ENCODE measurements at places on chromosomes 6 and 20.

GRCh38 chr20:33781945-33782344 is 29.2 kb upstream of the CHMP4B start:
- DNase-seq, result no peak

DNA sequence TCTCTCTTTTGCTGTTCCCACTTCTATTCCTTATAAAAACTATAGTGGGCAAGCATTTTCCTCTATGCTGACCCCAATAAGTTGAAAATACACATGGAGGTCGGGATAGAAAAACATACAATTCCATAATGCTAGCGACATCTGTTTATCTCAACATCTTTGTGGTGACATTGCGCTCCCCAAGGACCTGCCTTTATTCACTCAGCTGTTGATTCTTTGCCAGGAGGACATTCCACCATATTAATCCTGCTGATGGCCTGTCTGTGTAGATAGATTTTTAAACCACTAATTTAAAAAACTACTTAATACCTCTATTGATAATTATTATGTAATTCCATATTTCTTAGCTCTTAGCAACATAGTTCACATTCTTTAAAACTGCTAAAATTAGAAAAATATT is 555.3 kb upstream of the MAP3K7 start:
- DNase-seq, result no peak

- DNase-seq, result no peak
These were observed 15.4 kb upstream of the TRIB3 start for GRCh38 chr20:364905-365794.

DNA sequence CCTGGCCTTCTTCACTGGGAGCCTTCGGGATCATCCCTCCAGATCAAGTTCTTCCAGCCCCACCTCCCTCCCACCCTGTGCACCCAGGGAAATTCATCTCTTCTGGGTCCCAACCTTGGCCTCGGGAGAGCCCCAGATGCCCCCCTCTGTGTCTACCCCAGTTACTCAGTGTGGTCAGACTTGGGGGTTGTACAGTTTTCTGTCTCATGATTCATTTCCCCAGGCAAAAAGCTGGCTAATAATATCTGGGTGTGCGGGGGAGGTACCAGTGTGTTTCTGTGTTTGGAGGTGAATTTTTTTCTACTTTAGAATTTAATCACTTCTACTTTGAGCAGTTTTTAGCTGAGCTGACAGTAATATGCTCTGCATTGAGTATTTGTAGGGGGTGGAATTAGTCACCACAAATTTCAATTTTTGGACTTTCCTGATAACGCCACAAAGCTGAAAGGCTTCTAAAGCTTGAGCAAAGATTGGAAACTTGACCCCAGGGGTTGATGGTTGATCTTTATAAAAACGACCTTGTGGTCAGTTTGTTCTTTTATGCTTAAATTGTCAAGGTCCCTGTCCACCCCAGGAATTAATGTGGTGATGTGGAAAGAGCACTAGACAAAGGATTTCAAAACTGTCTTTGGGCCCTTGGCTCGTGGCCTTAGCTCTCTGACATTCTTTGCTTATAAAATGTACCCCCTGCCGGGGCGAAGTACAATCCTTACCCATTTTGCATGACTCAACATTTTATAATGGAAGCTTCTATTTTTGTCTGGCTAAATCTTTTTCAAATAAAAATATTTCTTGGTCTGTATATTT is 284.7 kb upstream of the TAB2 start:
- peak; percentile 45 for DNase-seq

GRCh38 chr6:115796829-115797228 is 263.9 kb downstream of the FRK start:
- DNase-seq, result no peak

DNA sequence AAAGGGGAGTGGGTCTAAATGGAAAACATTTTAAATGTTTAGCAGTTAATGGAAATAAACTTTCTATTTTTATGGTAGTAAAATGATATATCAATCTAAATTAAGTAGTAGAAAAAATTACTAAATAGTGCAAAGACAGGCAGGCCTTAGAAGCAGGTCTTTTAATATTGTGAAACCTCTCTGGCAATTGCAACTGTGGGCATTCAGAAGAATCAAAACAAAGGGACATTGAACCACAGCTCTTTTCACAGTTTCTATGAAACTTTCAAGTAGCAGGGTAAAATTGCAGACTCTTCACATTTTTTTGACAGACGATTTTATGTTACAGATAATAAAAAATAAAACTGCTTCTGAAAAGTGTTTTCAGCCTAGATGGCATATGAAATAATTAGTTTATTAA is 533.7 kb downstream of the BCKDHB start:
- DNase-seq, result no peak

- DNase-seq, result no peak
These were observed 487.3 kb upstream of the JARID2 start for GRCh38 chr6:14758421-14759081.

- no peak for DNase-seq
These were observed 48.3 kb upstream of the PROKR2 start for GRCh38 chr20:5364997-5365597.

GRCh38 chr6:134849920-134850447 is 99.9 kb downstream of the ALDH8A1 start:
- DNase-seq, result no peak

DNA sequence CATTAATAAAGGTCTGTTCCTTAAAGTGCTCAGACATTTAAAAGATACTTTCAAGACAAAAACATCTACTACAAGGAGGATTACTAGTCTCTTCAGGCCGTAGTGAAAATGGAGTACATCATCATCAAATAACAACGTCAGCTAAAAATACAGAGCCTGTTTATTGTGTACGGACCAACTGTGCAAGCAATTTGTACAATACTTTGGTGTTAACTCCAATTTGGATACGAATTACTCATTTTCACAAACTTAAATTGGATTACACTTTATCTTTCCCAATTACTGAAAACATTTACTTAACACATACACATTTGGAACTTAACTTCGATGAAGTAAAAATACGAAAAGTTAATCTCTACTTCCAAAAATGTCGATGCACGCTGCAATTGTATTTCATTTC is 802 bp downstream of the CYP39A1 start:
- DNase-seq, result no peak

DNA sequence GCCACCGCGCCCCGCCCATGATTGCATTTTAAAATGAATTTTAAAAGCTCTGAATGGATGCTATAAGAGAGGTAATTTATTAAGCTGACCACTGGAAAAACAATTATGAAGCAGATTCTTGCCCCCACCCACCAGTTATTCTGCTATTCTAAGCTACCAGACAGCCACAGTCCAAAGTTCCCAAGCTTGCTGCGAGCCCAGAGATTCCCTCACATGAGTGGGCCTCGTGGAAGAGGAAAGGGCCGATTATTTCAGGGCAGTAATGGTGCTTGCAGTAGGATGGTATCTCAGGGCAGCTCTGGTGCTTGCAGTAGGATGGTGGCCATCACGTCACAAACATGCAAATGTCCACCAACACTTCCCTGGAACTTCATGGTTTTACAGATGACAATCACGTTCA is 56.7 kb downstream of the SLC22A23 start:
- no peak for DNase-seq

GRCh38 chr6:35079311-35080000 is 61.7 kb downstream of the TCP11 start:
- no peak for DNase-seq

DNA sequence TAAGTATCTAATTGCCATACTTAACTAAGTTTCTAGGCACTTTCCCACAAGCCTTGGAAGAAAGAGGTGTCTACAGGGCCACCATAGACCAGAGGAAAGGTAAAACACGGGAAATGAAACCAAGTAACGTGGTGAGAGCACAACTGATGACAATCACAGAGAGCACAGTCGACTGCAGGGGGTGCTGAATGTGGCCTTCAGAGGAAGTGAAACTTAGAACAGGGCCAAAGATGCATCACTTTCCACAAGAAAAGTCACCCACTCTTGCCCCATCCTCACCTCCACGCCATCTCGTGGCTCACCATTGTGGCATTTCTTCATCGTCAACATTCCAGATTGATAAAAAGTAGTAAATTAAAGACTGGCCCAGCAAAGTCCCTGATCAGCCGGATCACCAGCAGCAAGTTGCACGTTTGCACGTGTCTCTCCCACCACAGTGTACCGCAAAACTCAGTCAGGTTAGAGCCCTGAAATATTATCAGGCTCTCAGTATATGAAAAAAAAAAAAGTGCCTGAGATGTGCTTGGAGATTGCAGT is 31.4 kb downstream of the HIVEP2 start:
- no peak for DNase-seq

DNA sequence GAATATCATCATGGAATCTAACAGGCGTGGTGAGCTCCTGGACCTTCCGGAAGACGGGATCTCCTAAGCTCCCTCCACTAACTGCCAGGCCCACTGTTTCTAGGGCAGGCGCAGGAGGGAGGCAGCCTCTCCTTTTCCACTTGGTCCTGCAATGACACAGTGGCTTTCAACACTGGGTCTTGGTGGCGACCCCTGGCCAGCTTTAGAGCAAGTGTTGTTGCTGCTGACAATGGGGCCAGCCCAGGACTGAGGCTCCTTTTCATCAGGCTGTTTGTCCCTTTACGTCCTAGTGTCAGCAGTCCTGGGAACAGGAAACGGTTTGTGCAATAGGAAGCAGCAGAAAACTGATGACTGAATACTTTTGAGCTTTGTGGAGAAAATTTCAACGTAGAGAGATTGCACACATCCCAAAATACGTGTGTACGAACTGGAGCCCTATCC is 9.7 kb upstream of the QKI start:
- DNase-seq, result no peak

- peak; percentile 27 for DNase-seq
These were observed 151.4 kb upstream of the LAMA2 start for GRCh38 chr6:128731249-128732165.

DNA sequence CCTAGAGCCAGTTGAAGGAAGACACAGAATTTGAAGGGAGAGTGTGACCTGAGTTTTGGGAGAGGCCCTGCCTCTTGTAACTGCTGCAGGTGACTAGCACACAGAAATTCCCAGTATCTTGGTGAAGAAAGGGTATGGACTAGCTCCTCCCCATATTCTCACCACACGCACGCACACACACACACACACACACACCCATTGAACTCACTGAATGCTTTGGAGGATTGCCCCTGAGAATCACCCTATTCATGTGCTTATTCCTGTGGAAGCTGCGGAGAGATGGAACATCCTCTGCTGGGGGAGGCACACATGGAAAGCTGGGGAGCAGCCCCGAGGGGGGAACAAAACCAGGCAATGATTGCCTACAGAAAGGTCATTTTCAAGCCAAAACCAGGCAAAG is 6.2 kb upstream of the LMBRD1 start:
- DNase-seq, result no peak

DNA sequence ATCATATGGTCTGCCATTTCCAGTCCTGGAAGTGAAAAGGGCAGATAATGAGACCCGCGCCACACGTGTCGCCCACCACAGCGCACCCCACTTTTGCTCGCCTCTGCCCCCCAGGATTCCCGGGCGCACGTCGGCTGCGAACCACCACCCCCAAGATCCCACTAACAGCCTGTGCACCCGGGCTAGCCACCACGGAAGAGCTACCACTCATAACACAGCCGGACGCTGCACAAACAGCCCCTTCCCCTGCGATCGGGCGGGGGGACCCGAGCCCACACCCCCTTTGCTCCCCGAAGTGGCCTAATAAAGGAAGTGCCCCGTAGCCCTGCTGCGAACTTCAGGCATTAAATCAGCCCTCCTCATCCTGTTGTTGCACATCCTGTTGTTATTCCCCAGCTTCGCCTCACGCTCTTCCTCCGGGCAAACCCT is 506 bp downstream of the CITED2 start:
- no peak for DNase-seq

DNA sequence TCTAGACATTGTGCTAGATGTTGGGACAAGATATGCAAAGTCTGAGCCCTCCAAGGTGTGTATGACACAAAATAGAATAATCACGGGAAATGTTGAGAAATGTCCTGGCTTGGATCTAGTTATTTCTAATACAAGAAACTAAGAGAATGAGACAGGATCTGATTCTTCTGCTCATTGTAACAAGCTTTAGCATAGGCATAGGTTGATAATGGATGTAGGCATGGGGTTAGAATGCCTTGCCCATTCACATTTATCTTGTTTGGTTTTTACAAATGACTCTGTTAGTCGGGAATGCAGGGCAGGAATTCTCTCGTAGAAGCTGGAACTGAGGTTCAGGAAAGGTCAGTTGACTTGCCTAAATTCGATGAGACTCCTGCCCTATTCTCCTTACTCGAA is 1.5 kb upstream of the SLC26A8 start:
- no peak for DNase-seq

GRCh38 chr20:45892828-45893500 is 1.8 kb downstream of the CTSA start:
- DNase-seq, result no peak

GRCh38 chr6:41503827-41504465 is 42.2 kb upstream of the FOXP4 start:
- DNase-seq, result no peak

DNA sequence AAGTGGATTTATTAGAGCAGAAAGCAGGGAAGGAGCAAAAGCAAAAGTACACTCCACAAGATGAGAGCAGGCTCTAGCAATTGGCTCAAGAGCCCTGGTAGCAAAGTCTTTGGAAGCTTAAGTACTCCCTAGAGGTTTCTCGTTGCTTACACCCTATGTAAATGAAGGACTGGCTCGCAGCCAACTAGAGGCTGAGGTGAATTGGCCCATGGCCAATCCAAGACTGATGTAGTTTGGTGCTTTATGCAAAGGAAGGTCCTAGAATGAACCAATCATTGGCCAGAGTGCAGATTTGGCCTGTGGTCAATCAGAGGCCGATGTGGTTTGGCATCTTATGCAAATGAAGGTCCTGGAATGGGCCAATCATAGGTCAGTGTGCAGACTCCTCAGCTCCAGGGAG is 191.3 kb upstream of the ARID1B start:
- no peak for DNase-seq

All from AG04450 (cell line).